ENCODE measurements at places on chromosomes 3 and 15.

DNA sequence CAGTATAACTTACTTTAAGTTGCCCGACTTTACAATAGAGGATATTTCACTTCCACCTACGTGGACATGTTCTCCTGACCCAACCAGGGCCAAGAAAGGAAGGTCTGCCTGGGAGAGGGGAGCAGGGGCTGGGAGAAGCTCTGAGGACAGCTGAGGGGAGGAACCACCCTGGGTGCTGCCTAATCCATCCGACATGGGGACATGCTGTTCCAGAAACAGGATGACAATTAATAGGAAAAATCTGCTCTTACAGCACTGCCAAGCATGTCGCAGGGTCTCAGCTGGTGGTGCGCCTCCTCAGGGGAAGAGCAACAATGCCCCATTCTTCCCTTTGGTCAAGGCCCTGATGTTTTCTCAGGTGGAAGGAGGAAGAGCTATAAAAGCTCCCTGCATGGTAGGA lies 132.3 kb downstream of the NTRK3 start:
- DNase-seq: no peak

- DNase-seq: no peak
These were observed 13.8 kb upstream of the THRB start for GRCh38 chr3:24508423-24508839.

GRCh38 chr3:169868369-169868768 lies 1.4 kb downstream of the LRRC31 start:
- no peak for DNase-seq

- no peak for DNase-seq
These were observed 24.1 kb upstream of the MRPL3 start for GRCh38 chr3:131526801-131527347.

DNA sequence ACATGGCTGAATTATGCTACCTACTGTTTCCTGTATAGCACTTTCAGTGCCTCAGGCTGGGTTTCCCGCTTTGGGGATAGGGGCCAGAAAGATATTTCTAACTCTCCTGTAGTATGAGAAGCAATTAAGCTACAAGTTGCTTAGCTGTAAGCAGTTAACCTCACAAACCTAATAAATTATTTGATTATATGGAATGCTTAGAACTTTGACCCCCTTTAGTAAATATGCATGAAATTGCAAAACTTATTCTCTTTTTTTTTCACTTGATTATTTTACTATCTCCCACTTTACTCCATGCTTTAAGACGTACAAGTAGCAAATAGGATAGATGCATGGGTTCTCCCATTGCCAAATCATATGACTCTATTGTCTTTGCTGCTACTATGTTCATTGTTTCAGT lies 27.5 kb upstream of the CHMP2B start:
- DNase-seq: no peak
